Fibroblast of villous mesenchyme (primary cell): ENCODE measurements at places on chromosomes 6 and 20. TPM values are rescaled to one million over a fixed set of nuclear protein-coding genes. Genes with fewer than 3 reads are reported as not detected.

DEFB132 gene
- not detected in 2 replicates for total RNA-seq

COX4I2 gene
- total RNA-seq = not detected in 2 replicates

KCNK5 gene
- not detected in 2 replicates for total RNA-seq

ELOVL2 gene
- 1.6 and 2.6 TPM in 2 replicates for total RNA-seq

LY6G6F gene
- not detected in 2 replicates for total RNA-seq

CTCFL gene
- total RNA-seq = not detected in 2 replicates

GSTA2 gene
- not detected in 2 replicates for total RNA-seq

SLC12A5 gene
- under 0.01 TPM in 2 replicates for total RNA-seq

BMP5 gene
- under 0.01 TPM in 1 of 2 replicates, not detected in the other for total RNA-seq

DTNBP1 gene
- total RNA-seq = 2.2 and 6.4 TPM in 2 replicates

TUBB gene
- total RNA-seq = 590 and 713 TPM in 2 replicates

RIMS4 gene
- total RNA-seq = under 0.01 TPM in 1 of 2 replicates, not detected in the other

B3GALT4 gene
- total RNA-seq = 2.6 and 5.5 TPM in 2 replicates

WFDC5 gene
- total RNA-seq = not detected in 2 replicates

TNXB gene
- total RNA-seq = 4.8 and 17.7 TPM in 2 replicates

IL20RA gene
- 0.43 and 1.3 TPM in 2 replicates for total RNA-seq

NUS1 gene
- total RNA-seq = 20.3 and 26.8 TPM in 2 replicates

TREML4 gene
- total RNA-seq = not detected in 2 replicates

NKX2-4 gene
- not detected in 2 replicates for total RNA-seq

PRND gene
- not detected in 2 replicates for total RNA-seq

TFAP2D gene
- total RNA-seq = not detected in 2 replicates

CAP2 gene
- total RNA-seq = 22.2 and 49.7 TPM in 2 replicates

HIVEP2 gene
- 18.0 and 28.9 TPM in 2 replicates for total RNA-seq

PTGIS gene
- 2.2 and 6.1 TPM in 2 replicates for total RNA-seq

TREML2 gene
- total RNA-seq = not detected in 2 replicates

DSE gene
- total RNA-seq = 93.3 and 111 TPM in 2 replicates

FAM162B gene
- total RNA-seq = 3.9 and 10.3 TPM in 2 replicates

DTD1 gene
- total RNA-seq = 47.1 and 70.5 TPM in 2 replicates

ACTL10 gene
- 1.7 and 2.6 TPM in 2 replicates for total RNA-seq
